ENCODE measurements at places on chromosomes 13 and 19.

- DNase-seq = peak; percentile 81
Measured at GRCh38 chr13:31044364-31045285, 112.2 kb downstream of the TEX26 start.

GRCh38 chr13:113432506-113433270, 20.6 kb downstream of the ADPRHL1 start:
- DNase-seq = no peak

GRCh38 chr19:17677002-17677401, 11.2 kb downstream of the UNC13A start:
- DNase-seq = no peak

DNA sequence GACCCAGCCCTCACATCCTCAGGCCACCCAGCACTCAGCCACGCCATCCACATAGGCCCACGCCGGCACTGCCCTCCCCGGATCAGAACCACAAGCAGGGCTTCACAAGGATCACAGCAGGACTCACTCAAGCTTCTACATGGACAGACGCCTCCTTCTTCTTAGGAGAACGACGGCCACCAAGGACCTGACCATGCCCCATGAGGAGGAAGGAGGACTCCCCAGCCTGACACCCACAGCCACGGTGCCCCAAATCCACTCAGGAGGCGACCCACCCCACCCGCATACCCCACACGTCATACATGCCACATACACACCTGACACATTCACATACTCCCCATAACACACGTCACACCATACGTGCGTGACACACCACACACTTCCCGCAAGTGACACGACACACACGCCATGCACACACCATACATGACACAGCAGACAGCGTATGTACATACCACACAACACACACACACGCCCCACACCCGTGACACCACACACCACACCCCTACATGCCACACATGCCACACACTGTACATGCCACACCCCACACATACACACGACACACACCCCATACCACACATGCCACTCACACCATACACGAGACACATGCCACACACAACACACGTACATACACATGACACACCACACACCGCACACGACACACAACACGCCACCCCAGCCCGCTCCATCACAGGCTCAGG, 50.4 kb downstream of the MLLT1 start:
- DNase-seq = no peak

- no peak for DNase-seq
Measured at GRCh38 chr13:63367522-63368198, 1952.0 kb upstream of the PCDH20 start.

GRCh38 chr13:99133848-99134247, 66.8 kb upstream of the UBAC2 start:
- no peak for DNase-seq

DNA sequence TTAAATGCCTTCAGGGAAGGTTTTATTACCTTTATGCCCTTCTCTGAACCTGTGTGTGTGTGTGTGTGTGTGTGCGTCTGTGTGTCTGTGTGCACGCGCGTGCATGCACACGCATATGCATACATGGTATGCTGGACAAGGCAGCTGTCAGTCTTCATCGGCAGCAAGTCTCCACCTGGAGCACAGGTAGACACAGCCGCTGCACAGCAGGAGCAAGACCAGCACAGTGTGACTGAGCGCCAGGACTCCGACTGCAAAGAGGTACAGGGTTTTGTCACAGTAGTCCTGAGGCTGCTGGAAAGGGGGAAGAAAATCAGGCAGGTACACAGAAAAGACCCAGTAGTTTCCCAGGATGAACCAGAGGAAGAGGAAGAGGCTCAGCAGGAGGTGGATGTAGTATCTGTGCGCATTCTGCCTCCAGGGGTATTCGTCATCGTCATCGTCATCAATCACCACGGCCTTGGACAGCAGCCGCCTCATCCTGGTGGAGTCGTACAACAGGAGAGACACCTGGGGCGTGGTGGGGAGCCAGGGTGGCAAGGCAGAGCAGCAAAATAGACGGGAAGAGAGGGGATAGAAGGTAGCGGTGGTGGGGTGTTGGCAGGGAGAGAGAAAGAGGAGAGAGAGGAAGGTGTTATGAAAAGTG, 12.8 kb upstream of the DHRS12 start:
- no peak for DNase-seq

- no peak for DNase-seq
Measured at GRCh38 chr13:68056816-68057710, 826.9 kb upstream of the PCDH9 start.

DNA sequence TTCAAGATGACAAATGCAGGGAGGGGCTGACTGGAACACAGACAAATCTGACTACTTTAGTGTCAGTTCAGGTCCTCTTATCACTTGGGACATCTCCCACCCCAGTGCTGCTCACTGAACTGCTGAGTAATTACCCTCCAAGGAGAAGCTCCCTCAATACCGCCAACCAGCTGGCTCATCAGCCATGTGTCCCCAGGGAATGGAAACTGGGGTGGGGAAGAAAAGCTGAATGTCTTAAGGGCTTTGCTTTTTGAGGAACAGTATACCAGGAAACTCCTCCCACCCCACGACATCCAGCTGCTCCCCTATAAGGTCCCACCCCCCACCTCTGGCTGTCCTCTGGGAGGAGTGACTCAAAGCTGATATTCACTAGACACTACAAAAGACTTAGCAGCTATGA, 2.0 kb downstream of the ZNF823 start:
- no peak for DNase-seq
